ENCODE measurements at places on chromosomes 5 and 9. TPM values are rescaled to one million over a fixed set of nuclear protein-coding genes. Genes with fewer than 3 reads are reported as not detected.

GRCh38 chr5:1443991-1444360, 1.3 kb downstream of the SLC6A3 start:
- no peak for DNase-seq

DNA sequence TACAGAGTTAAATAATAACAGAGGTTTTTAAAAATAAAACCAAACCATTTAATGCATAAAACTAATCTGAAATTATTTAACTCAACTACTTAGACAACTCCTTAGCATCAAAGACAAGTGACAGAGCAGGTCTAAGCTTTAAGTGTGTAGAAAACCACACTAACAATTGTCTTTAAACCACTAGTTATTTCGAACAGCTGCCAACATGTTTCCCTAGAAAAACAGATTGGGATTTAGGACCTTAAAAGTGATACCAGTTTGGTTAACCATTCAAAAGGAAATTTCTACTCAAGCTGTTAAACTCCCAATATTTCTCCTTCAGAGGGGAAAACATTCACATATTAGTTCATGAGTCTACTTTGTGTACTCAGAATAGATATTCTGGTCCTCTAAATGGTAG, 208.7 kb downstream of the BNC2 start:
- no peak for DNase-seq

DNA sequence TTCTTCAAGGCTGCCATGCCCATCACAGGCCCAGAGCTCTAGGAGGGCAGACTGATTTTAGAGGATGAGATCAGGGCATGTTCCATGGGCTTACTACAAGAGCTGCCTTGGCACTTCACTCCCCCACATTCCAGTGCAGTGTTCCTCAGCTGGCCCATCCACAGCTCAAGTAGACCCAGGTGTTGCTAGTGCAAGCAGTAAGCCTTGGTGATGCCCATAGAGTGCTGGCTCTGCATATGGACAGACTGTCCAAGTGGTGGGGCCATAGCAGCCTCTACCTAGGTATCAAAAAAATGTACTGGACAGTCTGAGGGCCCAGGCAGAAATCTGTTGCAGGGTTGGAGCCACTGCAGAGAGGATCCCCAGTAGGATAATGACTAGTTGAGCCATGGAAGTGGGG, 366.6 kb downstream of the FGF10 start:
- DNase-seq, result no peak

DNA sequence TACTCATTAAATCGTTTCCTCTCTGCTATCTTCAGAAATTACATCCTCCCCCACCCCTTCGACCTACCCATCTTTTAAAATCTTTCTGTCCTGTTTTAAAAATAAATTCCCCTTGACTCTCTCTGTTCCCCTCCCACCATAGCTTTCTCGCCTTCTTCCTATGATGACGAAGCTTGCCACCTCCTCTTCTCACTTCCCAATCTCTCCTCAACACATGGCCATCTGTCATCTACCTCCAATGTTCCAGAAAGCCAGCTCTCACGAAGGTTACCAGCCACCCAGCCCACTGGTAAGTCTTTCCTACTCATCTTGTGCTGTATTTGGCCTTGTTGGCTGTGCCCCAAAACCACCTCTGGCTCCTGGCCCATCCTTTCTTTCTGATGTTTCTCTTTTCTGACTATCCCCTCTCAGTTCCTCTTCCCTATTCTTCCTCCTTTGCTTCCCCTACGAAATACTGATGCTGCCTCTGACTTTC, 346.3 kb downstream of the ENC1 start:
- no peak for DNase-seq

The FAM221B gene
- not detected for total RNA-seq

The TRIM36 gene
- total RNA-seq, result not detected

Measured in CD4-positive, alpha-beta memory T cell (primary cell).